Upper lobe of right lung (tissue), 1 donor: ENCODE measurements at places on chromosomes 11 and 22.

- no peak for DNase-seq
Observed at GRCh38 chr11:85062659-85063058, 564.5 kb downstream of the DLG2 start.

DNA sequence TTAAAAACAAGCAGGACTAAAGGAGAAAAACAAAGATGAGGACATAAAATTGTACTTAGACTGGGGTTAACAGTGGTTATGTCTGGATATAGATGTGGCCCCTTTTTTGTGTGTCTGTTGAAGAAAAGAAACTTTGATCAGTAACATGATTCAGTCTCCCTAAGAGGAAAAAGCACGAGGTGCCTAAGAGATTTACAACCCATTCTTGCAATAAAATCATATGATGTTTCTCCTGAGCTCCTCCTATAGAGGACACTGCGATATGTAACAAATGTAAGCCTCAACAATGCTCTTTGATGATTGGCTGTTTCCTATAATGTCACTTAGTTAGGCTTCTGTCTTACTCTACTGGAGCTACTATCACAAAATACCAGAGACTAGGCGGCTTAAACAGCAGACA is 77.9 kb downstream of the FBXO7 start:
- DNase-seq, result no peak

GRCh38 chr11:7672960-7673723 is at the start of gene CYB5R2:
TSS of gene CYB5R2 (minus strand) at chr11:7673500. CDS start at chr11:7672825, 675 bp downstream.
- DNase-seq, result peak; percentile 86

DNA sequence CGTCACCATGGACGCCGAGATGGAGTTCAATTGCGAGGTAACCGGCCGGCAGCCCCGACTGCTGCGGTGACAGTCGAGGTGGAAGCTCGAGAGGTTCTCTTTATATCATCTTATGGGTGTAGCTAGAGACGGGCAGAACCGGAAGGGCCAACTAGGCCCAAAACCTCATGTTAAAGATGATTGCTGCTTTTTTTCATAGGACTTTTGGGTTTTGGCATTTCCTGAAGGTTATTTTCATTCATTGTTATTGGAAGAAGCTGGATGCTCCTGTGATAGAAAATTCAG is 585 bp downstream of the NF2 start:
- no peak for DNase-seq

GRCh38 chr22:29784451-29785361 is 17.5 kb downstream of the UQCR10 start:
- DNase-seq, result no peak

DNA sequence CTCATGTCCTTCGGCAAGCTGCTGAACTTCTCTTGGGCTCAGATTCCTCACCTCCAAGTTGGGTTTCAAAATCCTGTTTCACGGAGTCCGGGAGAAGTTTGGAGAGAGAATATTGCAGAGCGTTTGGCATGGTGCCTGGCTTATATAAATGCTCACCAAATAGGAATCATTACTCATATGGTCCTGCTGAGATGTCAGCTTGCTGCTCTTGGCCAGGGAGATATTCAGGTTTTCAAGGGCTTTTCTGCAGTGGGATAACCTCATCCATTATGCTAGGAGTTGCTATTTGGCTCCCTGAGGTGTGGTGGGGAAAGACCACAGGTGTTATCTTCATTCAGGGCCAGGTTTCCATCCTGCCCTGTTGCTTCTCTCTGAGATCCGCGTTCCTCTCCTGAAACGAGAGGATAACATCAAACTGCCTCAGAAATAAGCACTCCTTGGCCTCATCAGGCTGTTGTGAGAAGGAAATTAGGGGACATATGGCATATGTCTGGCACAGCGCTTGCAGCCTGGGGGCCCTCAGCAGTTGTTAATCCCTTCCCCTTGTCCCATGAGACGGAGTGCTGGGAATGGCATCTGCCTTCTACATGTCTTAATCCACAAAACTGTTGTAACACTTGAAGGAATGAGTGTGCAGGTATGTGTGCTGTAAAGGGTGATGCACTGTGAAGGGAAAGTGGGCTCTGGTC is 29.9 kb upstream of the ACER3 start:
- DNase-seq, result no peak

DNA sequence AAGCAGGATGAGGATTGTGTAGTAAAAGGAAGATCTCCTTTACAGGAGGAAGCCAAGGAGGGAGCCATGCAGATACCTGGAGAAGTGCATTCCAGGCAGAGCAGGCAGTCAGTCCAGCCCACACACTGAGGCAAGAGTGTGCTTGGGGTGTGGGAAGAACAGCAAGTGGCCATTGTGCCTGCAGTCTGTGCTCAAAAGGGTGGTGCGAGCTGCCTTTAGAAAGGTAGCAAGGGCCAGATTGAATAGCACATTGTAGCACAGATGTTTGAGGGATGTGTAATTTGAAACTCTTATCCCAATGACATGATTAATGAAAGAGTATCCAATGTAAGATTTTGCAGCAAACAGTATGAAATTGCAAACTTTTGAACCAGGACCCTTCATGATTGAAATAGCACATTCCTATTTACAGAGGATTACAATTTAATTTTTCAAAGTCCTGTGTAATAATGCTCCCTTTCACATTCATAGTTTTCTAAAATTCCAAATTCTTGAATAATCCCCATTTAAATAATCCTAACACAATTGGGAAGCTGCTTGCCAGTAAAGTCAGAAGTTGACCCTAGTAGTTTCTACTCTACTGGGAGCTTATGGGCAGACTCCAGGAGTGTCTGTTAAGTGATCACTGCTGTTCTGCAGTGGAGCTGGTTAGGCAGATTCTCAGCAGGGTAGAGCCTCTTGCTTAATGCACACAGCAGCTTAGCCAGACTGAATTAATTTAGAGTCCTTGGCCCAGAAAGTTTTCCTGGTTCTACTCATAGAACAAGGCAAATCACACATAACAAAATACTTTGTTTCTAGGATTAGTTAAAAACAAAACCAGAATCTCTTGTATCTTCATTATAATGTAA is 78.1 kb downstream of the CYB5R2 start:
- DNase-seq, result no peak

GRCh38 chr11:66421492-66422205 is 814 bp downstream of the NPAS4 start:
- DNase-seq, result peak; percentile 90

GRCh38 chr11:113685654-113686359 is 20.3 kb downstream of the TMPRSS5 start:
- no peak for DNase-seq

- no peak for DNase-seq
Observed at GRCh38 chr11:9947231-9947864, 283.5 kb downstream of the SWAP70 start.

DNA sequence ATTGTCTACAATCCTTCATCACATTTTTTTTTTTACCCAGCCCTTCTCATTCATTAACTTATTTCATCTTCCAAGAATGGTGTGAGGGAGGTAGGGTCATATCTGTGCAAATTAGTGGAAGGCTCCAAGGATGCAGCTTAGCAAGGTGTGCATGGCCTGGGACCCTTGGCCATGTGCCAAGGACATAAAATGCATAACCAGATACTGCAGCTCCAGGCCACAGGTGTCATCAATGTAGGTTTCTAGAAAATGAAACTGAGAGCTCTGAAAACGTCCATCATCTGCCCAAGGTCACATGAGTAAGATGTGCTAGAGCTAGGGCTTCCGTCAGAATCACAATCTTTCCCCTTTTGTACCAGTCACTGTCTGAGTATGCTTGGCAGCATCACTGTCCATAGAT is 29.8 kb downstream of the ANKK1 start:
- no peak for DNase-seq

DNA sequence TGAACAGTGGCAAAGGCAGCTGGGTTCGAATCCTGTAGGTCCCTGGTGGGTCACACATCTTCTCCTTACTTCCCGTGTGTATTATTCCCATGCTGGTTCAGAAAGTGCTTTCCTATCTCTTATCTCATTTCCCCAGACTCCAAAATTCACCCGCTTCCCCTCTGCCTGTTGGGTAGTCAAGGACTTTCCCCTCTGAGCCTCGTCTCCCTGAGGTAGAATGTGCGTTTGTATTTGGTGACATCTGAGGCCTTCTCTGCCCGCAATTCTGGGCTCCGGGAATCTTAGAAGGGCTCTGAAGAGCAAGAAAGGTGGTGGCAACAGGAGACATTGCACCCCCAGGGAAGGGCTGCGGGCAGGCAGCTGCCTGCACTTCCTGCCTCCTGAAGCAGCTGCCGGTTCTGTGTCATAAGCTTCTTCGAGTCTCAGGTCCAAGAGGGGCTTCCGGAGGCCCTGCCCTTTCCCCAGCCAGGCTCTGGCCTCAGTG is 5.9 kb downstream of the LRRC32 start:
- DNase-seq, result peak; percentile 56

- no peak for DNase-seq
Observed at GRCh38 chr11:86370171-86370570, 4.5 kb upstream of the CCDC81 start.

DNA sequence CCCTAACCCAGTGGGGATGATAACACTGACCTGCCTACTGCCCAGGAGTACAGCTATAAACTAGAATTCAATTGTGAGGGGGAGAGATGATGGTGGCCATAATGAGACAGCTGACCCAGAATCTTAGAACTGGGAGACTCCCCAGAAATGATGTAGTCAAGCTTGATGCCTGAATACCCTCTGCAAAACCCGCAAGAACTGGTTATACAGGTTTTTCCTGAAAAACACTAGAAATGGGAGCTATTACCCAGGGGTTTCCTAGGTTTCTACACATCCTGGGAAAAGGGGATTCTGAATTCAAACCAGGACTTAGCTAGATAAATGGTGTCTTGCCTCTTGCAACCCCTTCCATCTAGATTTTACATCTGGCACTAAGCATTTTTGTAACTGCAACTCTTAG is 113.8 kb upstream of the NARS2 start:
- DNase-seq, result no peak

DNA sequence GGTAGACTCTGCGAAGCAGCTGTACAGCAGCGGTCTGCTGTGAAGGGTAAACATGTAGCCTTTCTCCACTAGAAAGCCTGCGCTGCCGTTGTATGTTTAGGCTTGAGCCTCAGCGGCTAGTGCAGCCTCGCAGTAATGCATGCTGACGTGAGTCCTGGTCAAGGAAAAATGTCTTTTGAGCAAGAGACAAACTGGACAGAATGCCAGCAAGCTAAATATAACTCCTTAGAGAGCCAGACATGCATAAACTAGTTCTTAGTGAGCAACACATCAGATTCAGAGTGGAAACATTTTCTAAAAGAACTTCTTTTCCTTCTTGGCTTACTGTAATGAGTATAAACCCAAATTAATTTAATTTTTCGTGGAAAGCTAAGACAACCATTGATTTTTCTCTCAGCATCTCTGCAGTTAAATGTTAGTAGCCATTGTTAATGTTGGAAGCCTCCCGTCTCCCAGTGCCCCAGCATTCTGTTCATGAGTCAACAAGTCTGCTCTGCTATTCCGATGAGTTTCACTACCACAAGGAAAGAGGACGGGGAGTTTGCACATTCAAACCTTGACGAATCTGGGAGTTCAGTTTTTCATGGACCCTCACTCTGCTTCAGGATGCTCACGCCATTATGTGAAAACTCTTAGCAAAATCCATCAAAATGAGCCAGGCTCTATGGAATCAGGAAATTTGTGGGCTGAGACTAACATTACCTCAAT is 51.4 kb downstream of the JAM3 start:
- DNase-seq, result no peak

- peak; percentile 43 for DNase-seq
Observed at GRCh38 chr11:117457031-117457785, 129.6 kb downstream of the CEP164 start.

DNA sequence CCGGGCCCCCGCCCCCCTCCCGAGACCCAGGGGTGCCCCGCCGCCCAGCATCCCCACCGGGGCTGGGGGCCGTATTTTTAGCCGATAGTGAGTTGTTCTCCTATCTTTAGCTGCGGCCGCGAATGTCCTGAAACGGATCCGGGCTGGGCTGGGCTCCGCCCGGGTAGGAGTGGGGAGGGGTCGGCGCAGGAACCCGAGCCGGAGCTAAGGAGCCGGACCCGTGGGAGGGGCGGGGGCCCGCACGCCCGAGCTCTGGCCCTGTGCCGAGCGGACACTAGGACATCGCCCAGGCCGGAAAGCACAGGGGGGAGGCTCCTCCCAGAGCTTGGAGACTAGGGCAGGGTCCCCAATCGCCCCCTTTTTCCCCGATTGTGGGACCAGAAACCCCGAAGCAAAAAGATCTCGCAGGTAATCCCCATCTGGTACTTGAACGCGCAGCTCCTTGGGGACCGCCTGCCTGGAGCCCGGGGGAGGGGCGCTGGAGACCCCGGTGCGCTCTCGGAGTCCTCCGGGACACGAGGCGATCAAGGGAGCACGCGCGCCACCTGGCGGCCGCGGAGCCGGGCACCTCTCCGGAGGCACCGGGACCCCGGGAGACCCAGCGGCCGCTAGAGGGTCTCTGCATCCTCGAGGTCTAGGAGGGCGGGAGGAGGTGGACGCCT is 669 bp downstream of the CDC42EP2 start:
- peak; percentile 91 for DNase-seq

GRCh38 chr11:116844722-116845121 is 7.3 kb upstream of the APOA1 start:
- no peak for DNase-seq

DNA sequence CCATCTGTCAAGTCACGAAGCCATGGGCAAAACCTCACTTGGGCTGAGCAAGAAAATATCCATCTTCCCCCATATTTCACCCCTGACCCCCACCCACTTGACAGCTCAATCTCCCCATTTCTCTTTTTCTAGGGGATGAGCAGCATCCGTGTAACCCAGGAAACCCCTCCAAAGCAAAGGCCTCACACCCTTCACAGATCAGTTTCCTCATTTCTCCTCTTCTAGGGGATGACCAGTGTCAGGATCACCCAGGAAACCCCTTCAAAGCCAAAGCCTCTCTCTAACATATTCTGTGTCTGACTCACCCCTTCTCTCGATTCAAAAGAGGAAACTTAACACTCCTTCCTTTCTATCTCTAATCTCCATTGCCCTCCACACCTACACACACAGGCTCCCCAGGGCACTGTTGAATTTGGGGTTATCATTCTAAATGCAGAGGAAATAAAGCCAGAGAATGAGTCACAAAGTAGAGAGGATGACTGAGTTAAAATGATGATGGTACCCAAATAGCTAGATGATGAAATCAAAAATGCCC is 439.7 kb downstream of the BUD13 start:
- DNase-seq, result no peak

DNA sequence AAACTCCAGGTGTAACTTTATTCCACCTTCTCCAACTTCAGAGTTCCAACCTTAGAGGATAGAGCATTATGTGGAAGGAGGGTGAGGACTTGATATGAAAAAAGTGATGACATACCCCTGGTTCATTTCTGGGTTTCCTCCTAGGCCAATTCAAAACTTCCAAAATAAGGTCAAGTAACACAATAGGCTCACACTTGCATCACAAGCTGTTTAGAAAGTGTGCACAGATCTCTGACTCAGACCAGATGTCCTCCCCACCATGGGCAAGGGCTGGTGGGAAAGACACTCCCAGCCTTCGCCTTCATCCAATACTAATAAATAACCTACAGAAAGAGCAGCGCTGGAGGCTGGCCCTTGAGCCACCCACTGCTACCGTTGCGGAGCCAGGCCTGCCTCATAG is 5.8 kb upstream of the BUD13 start:
- no peak for DNase-seq
